ENCODE measurements at places on chromosomes 12 and 14.

- no peak for DNase-seq
Measured at GRCh38 chr12:11513288-11513687, 117.9 kb upstream of the PRB2 start.

- DNase-seq = no peak
Measured at GRCh38 chr12:80553316-80553715, 109.3 kb downstream of the PTPRQ start.

DNA sequence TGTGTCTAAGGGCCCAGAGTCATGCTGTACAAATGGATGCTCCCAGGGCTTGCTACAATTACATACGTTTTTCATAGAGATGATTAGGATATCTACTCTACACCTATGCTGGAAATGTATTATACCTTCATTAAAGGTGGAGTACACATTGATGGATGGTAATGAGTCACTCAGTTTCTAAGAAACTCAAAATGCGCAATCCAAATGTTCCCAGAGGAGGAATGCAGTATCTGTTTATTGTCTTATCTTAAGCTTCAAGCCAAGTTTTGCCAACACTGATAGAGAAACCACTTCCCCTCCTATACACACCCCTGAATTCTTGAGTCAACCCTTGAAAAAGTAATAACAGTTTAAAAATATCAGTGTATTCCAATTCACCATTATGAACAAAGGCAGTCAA lies 266.6 kb upstream of the FAR2 start:
- no peak for DNase-seq

DNA sequence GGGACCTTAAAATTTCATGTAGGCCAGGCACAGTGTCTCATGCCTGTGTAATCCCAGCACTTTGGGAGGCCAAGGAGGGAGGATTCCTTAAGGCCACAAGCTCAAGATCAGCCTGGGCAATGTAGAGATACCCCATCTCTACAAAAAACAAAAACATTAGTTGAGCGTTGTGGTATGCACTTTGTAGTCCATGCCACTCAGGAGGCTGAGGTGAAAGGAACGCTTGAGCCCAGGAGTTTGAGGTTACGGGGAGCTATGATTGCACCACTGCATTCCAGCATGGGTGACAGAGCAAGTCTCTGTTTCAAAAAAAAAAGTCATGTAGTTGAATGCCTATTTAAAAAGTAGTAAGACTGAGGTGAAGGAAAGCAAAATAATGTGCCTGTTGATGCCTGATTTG lies 83.5 kb downstream of the TTC6 start:
- no peak for DNase-seq

Data from colonic mucosa (tissue), 4 donors.